ENCODE measurements at places on chromosomes 13 and 19. TPM values are rescaled to one million over a fixed set of nuclear protein-coding genes. Genes with fewer than 3 reads are reported as not detected.

The NDUFA13 gene
- total RNA-seq, result 18.0 TPM

DNA sequence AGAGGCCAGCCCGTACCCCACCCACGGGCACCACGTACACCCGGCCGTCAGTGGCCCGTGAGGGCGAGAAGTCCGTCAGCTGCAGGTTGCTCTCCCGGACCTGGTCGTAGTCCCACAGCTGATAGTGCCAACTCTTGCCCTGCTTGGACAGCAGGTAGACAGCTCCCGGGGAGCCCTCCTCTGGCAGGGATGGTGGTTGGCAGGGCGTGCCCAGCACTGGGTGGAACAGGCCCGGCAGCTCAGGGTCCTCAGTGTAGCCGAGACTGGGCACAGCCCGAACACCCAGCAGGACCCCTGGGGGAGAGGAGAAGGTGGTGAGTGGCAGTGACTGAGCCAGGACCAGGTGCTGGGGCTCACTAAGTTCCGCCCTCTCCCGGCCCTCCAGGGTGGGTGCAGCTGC, 7.8 kb downstream of the ACTMAP start:
- DNase-seq, result no peak

DNA sequence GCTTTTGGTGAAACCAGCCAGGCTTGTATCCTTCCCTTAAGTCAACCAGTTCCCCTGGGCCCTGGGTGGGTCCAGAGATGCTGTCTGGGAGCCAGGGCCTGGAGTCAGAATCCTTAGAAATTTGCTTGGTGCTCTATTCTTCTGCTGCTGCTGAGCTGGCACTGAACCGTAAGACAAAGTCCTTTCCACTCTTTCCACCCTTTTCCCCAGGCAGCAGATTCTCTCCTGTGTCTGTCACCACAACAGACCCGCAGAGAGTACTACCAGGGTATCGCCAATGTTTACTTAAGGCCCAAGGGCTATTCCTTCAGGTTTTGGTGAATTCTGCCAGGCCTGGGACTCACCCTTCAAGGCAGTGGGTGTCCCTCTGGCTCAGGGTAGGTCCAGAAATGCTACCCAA, 12.2 kb downstream of the IFT88 start:
- DNase-seq, result no peak

- no peak for DNase-seq
Observed at GRCh38 chr13:86757236-86757978, 913.8 kb upstream of the SLITRK5 start.

DNA sequence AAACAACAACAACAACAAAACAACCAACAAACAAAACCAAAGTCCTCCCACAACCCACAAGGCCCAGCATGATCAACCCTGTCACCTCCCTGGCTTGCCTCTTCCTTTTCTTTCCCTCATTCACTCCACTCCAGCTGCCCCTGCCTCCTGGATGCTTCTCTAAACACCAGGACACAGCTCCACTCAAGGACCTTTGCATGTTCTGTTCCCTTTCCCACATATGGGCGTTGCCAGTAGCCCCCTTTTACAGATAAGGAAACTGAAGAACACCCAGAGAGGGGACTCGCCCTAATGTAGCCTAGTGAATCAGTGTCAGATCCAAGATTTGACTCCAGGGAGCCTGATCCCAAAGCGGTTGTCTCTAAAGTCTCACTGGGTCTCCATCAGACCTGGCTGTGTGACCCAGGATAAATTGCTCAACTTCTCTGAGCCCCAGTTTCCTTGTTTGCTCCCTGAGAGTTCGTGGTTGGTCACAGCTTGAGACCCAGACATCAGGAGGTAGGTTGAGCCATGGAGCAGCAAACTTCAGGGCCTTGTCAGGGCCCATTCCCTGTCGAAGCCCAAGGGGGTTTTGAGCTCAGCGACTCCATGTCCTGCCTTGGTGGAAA, 3.0 kb upstream of the DOCK6 start:
- DNase-seq, result no peak

DNA sequence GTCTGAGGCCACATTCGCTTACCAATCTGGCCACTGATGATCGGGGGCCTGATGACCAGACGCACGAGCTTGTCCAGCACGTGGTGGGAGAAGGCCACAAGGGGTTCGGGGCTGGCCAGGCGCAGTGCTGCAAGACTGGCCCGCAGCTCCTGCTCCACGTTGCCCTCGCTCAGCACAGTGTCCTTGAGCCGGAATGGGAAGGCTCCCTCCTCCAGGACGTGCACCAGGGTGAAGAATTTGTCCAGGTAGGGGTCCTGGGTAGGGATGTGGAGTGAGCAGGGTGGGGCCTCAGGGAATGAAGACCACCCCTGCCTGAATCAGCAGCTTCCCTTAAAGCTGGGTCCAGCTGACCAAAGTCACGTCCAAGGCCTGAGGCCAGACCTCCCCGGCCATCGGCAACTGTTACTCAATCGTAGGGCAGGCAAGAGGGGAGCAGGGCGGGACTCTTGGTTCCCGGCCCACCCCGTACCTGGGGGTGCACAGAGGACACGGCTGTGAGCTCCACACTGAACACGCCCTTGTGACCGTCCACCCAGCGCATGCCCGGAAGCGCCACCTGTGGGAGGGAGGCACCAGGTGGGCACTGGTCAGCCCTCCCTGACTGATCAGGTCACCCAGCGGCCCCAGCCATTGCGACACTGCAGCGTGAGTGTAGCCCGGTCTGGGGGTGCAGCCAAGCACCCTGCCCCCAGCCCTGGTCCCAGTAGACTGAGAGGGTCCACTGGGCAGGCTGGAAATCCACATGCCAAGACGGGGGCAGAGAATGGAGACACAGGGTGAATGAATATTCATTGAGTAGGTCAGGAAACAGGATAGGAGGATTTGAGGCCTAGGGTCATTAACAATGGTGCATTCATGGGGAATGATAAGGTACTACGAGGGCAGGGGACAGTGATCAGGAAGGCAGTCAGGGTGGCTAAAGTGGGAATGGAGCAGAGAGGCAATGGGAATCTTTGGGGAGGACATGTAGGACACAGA, 2.8 kb upstream of the ANGPTL8 start:
- DNase-seq, result no peak

DNA sequence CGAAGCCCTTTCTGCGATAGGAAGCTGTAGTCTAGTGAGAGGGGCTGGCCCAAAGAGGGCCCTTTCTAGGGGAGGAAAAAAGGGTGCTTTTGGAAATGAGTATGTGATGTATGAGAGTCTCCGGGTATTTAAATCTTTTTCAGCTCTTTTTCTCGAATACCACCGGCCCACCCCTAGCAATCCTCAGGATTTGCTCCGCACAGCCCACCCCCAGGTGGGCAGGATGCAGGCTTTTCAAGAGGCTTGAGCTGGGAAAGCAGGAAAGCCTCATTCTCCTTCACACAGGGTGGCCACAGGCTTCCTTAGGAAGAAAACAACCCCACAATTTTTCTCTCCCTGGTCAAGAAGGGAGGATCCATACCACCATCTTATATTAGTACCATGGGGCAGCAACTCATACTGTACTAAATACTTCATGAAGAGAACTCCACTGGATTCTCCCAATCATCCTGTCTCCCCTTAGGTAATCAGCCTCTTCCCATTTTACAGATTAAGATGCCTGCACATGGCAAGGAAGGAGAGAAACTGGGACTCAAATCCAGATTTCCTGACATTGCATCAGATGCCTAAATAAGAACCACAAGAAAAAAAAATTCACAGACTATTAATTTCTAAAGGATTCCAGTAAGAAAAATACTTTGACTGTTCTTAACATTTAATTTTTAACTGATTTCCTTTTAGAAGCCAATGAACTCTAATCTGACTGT, 84.4 kb downstream of the STK24 start:
- no peak for DNase-seq

- DNase-seq, result peak; percentile 97
Observed at GRCh38 chr19:41298348-41298964, 11.5 kb upstream of the CCDC97 start.

The FREM2 gene
- total RNA-seq, result 0.57 TPM

All from myocyte (in vitro differentiated cells).